ENCODE measurements at places on chromosomes 3 and 15. TPM values are rescaled to one million over a fixed set of nuclear protein-coding genes. Genes with fewer than 3 reads are reported as not detected.

GRCh38 chr15:82044373-82045178 is 1.2 kb downstream of the MEX3B start:
- DNase-seq = peak; percentile 76

- DNase-seq = peak; percentile 7
Observed at GRCh38 chr15:99307735-99308134, 56.5 kb downstream of the LRRC28 start.

DNA sequence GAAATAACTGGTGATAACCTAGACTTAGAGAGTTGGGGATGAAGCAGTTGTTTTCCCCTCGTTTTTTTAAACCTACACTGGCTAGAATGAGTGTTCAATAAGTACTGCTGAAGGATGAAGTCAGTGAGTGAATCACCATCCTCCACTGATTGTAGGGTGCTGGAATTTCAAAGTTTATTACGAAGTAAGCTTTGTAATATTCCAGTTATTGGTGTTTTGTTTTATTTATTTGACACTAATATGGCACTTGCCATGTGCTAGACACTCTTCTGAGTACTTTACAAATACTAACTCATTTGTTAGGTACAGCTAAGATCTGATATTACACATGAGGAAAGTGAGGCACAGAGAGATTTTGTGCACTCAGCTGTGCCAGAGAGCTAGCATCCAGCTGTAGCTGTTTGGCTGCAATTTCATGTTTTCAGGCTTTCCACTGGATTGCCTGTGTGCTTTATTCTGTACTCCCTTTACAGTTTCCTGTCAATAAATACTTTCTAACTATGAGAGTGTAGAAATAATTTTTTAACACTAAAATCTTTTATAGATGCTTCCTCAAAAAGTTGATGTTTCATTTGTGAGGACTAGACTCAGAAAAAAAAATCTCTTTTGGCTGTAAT is 5.8 kb downstream of the MAP2K5 start:
- no peak for DNase-seq

DNA sequence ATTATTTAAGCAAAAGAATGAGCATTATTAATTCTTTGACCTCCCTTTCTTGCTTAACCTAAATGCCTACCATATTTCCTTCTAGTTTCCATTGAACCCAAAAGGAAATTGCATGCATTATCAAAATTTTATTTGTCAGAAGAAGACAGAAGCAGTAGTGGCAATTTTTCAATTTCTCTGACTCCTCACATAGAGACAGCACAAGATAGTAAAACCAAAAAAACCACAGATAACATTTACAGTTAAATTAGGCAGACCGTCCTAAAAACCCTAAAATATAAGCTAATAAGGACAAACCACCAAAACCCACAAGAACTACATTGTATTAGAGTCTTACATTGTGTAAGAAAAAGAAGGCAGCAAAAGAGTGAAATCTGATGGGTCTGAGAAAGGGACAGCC is 27.1 kb downstream of the GOLGB1 start:
- no peak for DNase-seq

The STRA6 gene
- not detected for total RNA-seq

DNA sequence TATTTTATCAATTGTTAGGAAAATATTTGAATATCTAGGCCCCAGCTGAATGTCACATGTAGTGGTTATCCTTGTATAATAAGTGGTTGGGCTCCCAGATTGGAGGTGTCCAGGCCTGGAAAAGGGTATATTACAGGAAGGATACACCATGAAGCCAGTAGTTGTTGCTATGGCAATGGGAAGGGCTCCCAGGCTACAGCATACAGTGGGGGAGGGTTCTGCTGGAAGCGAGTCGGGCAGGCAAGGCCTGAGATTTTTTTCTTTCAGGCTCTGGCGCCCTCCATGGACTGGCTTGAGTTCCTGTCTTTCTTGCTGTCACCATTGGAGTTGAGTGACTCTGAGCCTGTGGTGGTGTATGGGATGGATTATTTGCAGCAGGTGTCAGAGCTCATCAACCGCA is 8.9 kb downstream of the ECE2 start:
- DNase-seq = peak; percentile 91
